B cell (primary cell): ENCODE measurements at places on chromosomes 3 and 15. TPM values are rescaled to one million over a fixed set of nuclear protein-coding genes. Genes with fewer than 3 reads are reported as not detected.

- no peak for DNase-seq
Observed at GRCh38 chr3:69389520-69390248, 3.8 kb upstream of the FRMD4B start.

DNA sequence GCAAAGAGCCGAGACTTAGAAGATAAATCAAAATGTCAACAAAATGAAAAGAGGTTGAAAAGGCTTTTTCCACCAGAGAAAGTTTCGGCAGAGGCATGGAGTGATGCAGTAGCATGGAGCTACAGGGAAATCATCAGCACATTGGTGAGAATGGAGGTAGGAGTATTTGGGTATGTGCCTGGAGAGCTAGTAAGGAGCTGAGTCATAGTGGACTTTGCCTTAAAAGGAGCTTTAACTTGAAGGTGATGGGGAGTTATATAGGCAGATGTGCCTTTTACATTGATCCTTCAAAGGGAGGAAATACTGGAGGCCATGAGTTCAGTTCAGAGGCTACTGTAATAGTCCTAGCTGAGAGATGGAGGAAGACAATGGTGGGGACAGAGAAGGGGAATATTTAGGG, 44.3 kb downstream of the IL5RA start:
- no peak for DNase-seq

- DNase-seq, result peak; percentile 78
Observed at GRCh38 chr3:66386925-66387650, 113.7 kb downstream of the LRIG1 start.

- no peak for DNase-seq
Observed at GRCh38 chr15:25727867-25728600, 135.1 kb downstream of the ATP10A start.

The DPPA2 gene
- not detected in 2 replicates for total RNA-seq

The PLXND1 gene
- total RNA-seq, result 74.4 and 89.8 TPM in 2 replicates
